ENCODE measurements at places on chromosomes 3 and 15. TPM values are rescaled to one million over a fixed set of nuclear protein-coding genes. Genes with fewer than 3 reads are reported as not detected.
A peak's percentile ranks its signal among the peaks of the same experiment; 100 is the strongest.

TMEM42 gene
- total RNA-seq, result 22.6 TPM

GNAT1 gene
- total RNA-seq, result not detected

SLC28A1 gene
- not detected for total RNA-seq

DNA sequence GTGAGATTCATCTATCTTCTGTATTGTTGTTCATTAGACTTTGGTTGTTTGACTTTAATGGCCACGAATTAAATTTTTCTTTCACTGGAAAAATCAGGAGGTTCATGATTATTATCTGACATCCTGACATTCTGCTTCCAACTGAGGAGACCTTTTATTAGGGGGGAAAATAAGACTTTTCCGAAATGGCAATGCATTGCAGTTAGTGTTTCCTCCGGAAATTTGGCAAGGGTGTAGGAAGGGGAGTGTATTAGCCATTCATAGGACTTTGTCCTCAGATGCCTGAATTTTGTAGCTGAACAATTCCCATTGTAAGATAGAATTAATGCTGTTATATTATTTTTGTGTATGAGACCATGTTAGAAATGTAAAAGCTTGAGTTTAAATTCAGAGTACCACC is 450.6 kb upstream of the TGFBR2 start:
- no peak overlapping the region for H3K27ac ChIP-seq
- no peak overlapping the region for H3K4me3 ChIP-seq
- no peaks in the 10 kb centered on the region for H3K27me3 ChIP-seq
- peaks cover 8% of the 10 kb centered on the region for H3K36me3 ChIP-seq

- peaks cover 4% of the 10 kb centered on the region for H3K36me3 ChIP-seq
- DNase-seq, result no peak
- 0 out of 2 replicates have a peak, but pooled peaks cover 1% of the 10 kb centered on the region for H3K27me3 ChIP-seq
- no peak overlapping the region for H3K4me3 ChIP-seq
- no peak overlapping the region for H3K27ac ChIP-seq
These were observed 5.9 kb downstream of the LMCD1 start for GRCh38 chr3:8507496-8507895.

ACKR2 gene
- 0.10 TPM for total RNA-seq

DNA sequence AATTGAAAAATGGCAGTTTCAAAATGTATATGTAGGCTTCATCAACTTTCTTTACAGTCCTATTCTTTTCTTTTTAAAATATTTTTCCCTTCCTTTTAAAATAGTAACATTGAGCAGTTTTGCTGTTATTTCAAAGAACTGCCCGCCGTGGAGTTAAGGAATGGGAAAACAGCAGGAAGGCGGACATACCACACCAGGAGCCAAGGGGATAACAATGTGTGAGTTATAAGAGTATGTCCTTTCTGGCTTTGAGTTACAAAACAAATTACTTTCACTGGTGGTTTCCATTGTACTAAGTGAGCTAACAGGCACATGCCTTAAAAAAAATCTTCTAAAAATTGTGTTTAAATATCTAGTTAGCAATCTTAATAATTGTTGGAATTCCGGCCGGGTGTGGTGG is 37.4 kb upstream of the FBXL22 start:
- no peaks in the 10 kb centered on the region for H3K27me3 ChIP-seq
- peaks cover 42% of the 10 kb centered on the region for H3K36me3 ChIP-seq

GRCh38 chr3:171384101-171384891 is 75.9 kb downstream of the TNIK start:
- H3K4me3 ChIP-seq, result peak overlapping the region; percentile 41
- no peaks in the 10 kb centered on the region for H3K27me3 ChIP-seq
- H3K36me3 ChIP-seq, result 0 out of 2 replicates have a peak, but pooled peaks cover 3% of the 10 kb centered on the region
- peak overlapping the region; percentile 79 for H3K27ac ChIP-seq

DNA sequence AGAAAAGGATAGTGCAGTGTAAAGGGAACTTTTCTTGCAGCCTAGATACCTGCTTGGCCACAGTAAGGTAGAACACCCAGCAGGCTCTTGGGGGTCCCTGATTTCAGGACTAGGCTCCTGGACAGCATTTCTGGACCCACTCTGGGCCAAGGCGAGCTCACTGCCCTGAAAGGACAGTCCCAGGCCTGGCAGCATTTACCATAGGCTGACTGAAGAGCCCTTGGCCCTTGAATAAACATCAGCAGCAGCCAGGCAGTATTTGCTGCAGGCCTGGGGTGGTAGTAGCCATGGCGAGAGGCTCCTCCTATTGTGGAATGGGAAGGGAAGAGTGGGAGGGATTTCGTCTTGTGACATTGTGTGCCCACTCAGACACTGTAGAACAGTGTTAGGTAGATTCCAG is 529.2 kb downstream of the TUSC7 start:
- H3K27ac ChIP-seq, result no peak overlapping the region
- H3K27me3 ChIP-seq, result no peaks in the 10 kb centered on the region
- no peaks in the 10 kb centered on the region for H3K4me1 ChIP-seq
- DNase-seq, result no peak

PPARG gene
- total RNA-seq, result 4.8 TPM

DNA sequence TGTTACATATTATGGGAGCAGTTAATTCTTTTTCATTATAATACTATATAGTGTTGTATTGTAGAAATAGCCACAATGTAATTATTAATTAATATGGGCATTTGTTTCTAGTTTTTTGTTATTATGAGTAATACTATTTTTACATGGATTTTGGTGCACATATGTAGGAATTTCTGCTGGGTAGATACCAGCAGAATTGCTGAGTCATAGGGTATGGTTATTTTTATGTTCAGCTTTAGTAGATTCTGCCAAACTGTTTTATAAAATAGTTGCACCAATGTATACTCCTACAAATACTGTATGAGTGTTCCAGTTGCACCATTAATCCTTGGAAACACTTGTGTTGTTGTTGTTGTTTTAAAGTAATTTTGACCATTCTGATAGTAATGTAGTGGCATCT is 91.5 kb downstream of the SH3GL3 start:
- DNase-seq, result no peak
- H3K27me3 ChIP-seq, result no peaks in the 10 kb centered on the region
- H3K4me3 ChIP-seq, result no peak overlapping the region
- no peaks in the 10 kb centered on the region for H3K36me3 ChIP-seq
- H3K27ac ChIP-seq, result no peak overlapping the region

- no peaks in the 10 kb centered on the region for H3K36me3 ChIP-seq
- peak within 1 kb of the TSS; percentile 46 for H3K27ac ChIP-seq
- H3K27me3 ChIP-seq, result peaks cover 8% of the 10 kb centered on the region
- peaks cover 9% of the 10 kb centered on the region for H3K4me1 ChIP-seq
- H3K4me3 ChIP-seq, result no peak within 1 kb of the TSS
- peak; percentile 80 for DNase-seq
These were observed at the start of gene SPATA12 for GRCh38 chr3:57060089-57060821. SPATA12 (plus strand) TSS chr3:57060664; CDS start chr3:57073695, 13,031 bp downstream.

CFAP20DC gene
- 1.3 TPM for total RNA-seq

CKMT1A gene
- total RNA-seq, result not detected

DNA sequence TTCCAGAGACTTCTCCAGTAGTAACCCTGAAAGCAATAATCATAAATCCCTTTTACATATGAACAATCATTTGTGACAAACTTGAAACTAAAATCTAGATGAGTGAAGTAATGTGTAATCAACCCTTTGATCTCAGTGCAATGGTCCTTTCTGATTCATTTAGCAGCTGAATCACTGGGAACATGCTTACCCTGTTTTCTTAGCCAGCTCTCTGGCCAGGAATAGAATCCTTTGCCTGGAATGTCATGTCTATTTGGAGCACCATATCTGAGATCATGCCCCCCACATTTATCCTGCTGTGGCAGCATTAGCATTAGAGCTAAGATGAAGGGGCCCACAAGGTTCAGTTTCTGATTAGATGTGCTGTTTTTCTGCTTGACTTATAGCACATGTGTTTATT is 309.8 kb downstream of the OXSM start:
- DNase-seq, result no peak
- peaks cover 3% of the 10 kb centered on the region for H3K36me3 ChIP-seq
- H3K27me3 ChIP-seq, result no peaks in the 10 kb centered on the region
- H3K4me3 ChIP-seq, result no peak overlapping the region

- no peaks in the 10 kb centered on the region for H3K36me3 ChIP-seq
- H3K27me3 ChIP-seq, result peaks cover 30% of the 10 kb centered on the region
- DNase-seq, result no peak
- peaks cover 5% of the 10 kb centered on the region for H3K4me1 ChIP-seq
These were observed 56.8 kb downstream of the CPN2 start for GRCh38 chr3:194294199-194294894.

CCR8 gene
- not detected for total RNA-seq

DNA sequence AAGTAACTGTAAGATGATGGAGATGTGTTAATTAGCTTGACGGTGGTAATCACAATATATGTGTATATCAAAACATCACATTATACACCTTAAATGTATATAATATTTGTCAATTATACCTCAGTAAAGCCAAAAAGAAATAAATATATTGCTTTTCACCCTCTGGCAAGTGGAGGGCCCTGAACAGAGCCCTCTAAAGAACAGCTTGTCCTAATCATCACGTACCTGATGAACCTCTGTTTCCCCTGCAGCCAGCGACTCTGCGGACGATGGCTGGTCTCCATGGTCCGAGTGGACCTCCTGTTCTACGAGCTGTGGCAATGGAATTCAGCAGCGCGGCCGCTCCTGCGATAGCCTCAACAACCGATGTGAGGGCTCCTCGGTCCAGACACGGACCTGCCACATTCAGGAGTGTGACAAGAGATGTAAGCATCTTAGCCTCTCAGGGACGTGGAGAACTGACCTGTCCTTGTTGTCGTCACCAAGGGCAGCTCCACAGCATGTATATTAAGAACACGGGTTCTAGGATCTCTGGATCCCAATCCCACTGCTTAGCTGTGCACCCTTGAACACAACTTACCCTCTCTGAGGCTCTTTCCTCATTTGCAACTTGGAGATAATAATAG is 6.3 kb downstream of the THBS1 start:
- peak; percentile 82 for DNase-seq
- peak overlapping the region; percentile 90 for H3K4me3 ChIP-seq
- H3K4me1 ChIP-seq, result peaks cover 76% of the 10 kb centered on the region
- peak overlapping the region; percentile 86 for H3K27ac ChIP-seq
- H3K36me3 ChIP-seq, result peaks cover 98% of the 10 kb centered on the region
- peaks cover 90% of the 10 kb centered on the region for H3K27me3 ChIP-seq

- no peaks in the 10 kb centered on the region for H3K4me1 ChIP-seq
- DNase-seq, result no peak
- H3K27ac ChIP-seq, result no peak overlapping the region
These were observed 193.7 kb downstream of the OTOL1 start for GRCh38 chr3:161690299-161690620.

CCDC54 gene
- not detected for total RNA-seq

- no peaks in the 10 kb centered on the region for H3K27me3 ChIP-seq
- DNase-seq, result no peak
- no peak overlapping the region for H3K4me3 ChIP-seq
- H3K4me1 ChIP-seq, result no peaks in the 10 kb centered on the region
- H3K27ac ChIP-seq, result no peak overlapping the region
- no peaks in the 10 kb centered on the region for H3K36me3 ChIP-seq
These were observed 942.4 kb downstream of the FHIT start for GRCh38 chr3:60308808-60309207.

DNA sequence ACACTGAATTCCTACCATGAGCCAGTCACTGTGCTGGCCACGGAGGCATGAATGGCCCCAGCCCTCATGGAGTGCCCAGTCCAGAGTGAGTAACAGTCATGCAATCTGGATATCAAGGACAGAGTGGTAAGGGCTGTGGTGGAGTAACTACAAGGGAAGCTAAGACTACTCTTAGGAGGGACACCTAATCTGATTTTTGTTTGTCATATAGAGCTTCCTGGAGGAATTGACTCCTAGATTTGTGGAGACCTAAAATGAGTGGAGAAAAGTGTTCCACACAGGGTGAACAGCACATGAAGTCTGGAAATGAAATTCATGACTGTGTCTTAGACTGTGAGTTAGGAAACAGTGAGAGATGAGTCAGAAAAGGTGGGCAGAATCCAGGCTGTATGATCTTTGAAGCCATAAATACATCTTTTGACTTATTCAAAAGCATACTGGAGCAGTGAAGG is 219.9 kb downstream of the NFKBIZ start:
- peak overlapping the region; percentile 76 for H3K27ac ChIP-seq
- H3K36me3 ChIP-seq, result no peaks in the 10 kb centered on the region
- no peak overlapping the region for H3K4me3 ChIP-seq
- H3K27me3 ChIP-seq, result no peaks in the 10 kb centered on the region
- H3K4me1 ChIP-seq, result peaks cover 25% of the 10 kb centered on the region
- peak; percentile 64 for DNase-seq

GRCh38 chr15:80375968-80376891 is 28.0 kb upstream of the ARNT2 start:
- H3K27me3 ChIP-seq, result peaks cover 24% of the 10 kb centered on the region
- H3K4me1 ChIP-seq, result no peaks in the 10 kb centered on the region
- H3K4me3 ChIP-seq, result no peak overlapping the region
- no peaks in the 10 kb centered on the region for H3K36me3 ChIP-seq
- DNase-seq, result no peak

ARHGAP31 gene
- total RNA-seq, result 19.7 TPM

CLDND1 gene
- total RNA-seq, result 50.9 TPM

GRCh38 chr3:114758831-114759699 is 388.0 kb downstream of the ZBTB20 start:
- H3K36me3 ChIP-seq, result no peaks in the 10 kb centered on the region
- H3K27ac ChIP-seq, result peak overlapping the region; percentile 53
- no peaks in the 10 kb centered on the region for H3K27me3 ChIP-seq
- peak; percentile 17 for DNase-seq
- H3K4me3 ChIP-seq, result peak overlapping the region; percentile 87
- peaks cover 38% of the 10 kb centered on the region for H3K4me1 ChIP-seq

SNTN gene
- not detected for total RNA-seq
